ENCODE measurements at places on chromosomes 13 and 19.
A peak's percentile ranks its signal among the peaks of the same experiment; 100 is the strongest.

DNA sequence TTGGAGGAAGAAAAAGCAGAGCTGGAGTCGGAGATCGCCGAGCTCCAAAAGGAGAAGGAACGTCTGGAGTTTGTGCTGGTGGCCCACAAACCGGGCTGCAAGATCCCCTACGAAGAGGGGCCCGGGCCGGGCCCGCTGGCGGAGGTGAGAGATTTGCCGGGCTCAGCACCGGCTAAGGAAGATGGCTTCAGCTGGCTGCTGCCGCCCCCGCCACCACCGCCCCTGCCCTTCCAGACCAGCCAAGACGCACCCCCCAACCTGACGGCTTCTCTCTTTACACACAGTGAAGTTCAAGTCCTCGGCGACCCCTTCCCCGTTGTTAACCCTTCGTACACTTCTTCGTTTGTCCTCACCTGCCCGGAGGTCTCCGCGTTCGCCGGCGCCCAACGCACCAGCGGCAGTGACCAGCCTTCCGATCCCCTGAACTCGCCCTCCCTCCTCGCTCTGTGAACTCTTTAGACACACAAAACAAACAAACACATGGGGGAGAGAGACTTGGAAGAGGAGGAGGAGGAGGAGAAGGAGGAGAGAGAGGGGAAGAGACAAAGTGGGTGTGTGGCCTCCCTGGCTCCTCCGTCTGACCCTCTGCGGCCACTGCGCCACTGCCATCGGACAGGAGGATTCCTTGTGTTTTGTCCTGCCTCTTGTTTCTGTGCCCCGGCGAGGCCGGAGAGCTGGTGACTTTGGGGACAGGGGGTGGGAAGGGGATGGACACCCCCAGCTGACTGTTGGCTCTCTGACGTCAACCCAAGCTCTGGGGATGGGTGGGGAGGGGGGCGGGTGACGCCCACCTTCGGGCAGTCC is 5.0 kb downstream of the FOSB start:
- DNase-seq, result peak; percentile 6

DNA sequence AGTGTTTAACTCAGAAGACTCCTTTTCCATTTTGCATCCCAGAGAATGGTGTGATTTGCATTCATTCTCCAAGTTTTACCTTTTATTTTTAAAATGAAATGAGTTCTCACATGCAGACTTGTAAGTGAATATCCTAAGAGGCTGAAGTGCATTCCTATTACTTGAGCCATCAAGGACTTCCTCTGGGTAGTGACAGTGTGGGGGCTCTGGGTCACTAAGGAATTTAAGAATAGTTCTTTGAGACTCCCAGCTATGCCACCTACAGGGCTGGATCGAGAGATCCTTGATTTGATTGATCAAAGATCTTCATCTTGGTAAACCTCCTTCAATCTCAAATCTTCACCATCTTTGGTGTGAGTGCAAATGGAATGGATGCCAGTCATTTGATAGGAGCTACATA is 36.3 kb upstream of the SLC10A2 start:
- no peak for DNase-seq

- peak; percentile 58 for DNase-seq
These were observed 356.9 kb downstream of the NDFIP2 start for GRCh38 chr13:79837741-79838450.

GRCh38 chr13:19052180-19052579 is 129.4 kb downstream of the TUBA3C start:
- no peak for DNase-seq

DNA sequence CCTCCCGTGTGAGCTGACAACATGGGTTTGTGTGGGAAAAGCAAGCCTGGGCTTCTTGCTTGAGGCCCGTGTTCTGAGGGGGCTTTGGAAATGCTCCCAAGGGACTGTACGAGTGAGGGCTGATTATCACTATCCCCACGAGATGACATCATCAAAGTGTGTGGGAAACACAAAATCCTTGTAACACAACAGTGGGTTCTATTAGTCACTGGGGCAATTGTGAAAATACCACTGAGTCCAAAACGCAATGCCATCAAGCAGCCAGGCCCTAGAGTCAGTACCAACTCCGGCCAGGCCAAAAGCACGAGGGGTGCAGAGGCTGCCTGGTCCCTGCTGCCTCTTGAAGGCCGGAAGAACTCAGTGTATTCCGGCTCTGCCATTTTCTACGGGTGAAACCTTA is 29.6 kb downstream of the CAPS start:
- DNase-seq, result peak; percentile 47

DNA sequence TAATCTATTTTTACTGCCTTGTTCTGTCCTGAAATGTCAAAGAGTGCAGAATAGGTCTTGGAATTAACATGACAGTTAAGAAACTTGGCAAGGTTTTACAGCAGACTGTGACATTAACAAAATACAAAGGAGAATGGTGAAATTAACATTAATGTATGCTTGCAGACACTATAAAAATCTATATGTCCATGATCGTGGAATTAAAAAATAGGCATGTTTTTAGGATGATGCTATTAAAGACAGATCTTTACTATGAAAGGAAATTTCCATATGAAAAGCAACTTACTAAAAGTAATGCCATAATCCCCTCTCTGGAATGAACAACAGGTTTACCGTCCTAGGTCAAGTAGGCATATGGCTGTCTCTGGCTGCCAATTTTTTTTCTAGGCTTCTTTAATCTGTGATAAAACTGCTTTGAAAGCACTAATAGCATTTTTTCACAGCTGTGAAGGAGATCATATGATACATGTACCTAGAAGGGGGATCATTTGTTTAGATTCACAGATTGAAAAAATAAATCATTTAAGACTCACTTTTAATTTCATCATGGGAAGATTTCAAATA is 291.5 kb downstream of the ZNF536 start:
- no peak for DNase-seq

DNA sequence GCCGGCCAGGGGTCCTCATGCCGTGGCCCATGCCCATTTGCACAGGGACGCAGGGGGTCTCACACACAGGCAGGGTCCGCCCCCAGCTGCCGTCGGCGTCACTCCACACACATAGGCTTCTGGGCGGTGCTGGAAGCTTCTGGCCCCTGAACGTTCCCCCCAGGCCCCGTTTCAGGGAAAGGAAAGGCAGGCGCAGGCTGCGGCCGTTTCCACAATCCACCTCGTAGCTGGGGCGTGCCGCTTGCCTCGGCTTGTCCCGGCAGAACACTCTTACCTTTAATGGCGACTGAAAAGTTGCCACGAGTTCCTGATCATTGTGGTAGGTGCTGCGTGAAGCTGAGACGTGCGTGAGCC is 53.4 kb downstream of the MCF2L start:
- no peak for DNase-seq

- no peak for DNase-seq
These were observed 14.4 kb downstream of the ATP4B start for GRCh38 chr13:113643593-113643992.

GRCh38 chr13:109447667-109448066 is 338.7 kb downstream of the IRS2 start:
- DNase-seq, result no peak

- no peak for DNase-seq
These were observed 3.3 kb downstream of the ATP5F1D start for GRCh38 chr19:1244693-1245451.

DNA sequence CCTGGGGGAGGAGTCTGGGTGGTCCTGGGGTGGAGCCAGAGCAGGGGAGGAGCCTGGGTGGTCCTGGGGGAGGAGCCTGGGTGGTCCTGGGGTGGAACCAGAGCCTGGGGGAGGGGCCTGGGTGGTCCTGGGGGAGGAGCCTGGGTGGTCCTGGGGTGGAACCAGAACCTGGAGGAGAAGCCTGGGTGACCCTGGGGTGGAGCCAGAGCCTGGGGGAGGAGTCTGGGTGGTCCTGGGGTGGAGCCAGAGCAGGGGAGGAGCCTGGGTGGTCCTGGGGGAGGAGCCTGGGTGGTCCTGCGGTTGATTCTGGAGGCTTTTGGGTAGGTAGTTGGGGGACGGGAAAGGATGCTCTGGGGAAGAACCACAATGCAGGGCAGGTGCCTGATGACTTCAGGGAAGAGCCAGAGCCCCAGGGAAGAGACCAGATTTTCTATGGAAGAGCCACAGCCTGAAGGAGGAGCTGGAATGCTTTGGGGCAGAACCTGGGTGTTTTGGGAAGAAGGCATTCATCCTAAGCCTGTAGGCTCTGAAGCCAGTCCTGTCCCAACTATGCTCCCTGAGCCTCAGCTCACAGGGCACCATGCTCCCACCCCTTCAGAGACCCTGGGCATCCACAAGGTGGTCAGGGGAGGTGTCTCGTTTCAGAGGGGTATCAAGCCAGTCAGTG is 15.0 kb downstream of the MRPS12 start:
- no peak for DNase-seq

DNA sequence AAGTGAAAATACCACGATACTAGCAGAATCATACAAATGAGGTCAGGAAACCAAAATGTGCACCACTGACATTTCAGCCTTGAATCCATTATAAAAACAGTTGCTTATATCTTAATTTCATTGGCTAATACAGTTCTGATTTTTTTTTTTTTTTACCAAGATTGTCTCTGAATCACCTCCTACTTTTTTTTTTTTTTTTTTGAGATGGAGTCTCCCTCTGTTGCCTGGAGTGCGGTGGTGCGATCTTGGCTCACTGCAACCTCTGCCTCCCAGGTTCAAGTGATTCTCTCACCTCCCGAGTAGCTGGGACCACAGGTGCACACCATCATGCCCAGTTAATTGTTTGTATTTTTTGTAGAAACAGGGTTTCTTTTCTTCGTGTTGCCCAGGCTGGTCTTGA is 270.2 kb downstream of the LMO7 start:
- no peak for DNase-seq
